ENCODE measurements at places on chromosomes 6 and 20. TPM values are rescaled to one million over a fixed set of nuclear protein-coding genes. Genes with fewer than 3 reads are reported as not detected.

- H3K4me3 ChIP-seq = no peak overlapping the region
- no peak for DNase-seq
Measured at GRCh38 chr6:36755435-36756348, 58.1 kb downstream of the RAB44 start.

DNA sequence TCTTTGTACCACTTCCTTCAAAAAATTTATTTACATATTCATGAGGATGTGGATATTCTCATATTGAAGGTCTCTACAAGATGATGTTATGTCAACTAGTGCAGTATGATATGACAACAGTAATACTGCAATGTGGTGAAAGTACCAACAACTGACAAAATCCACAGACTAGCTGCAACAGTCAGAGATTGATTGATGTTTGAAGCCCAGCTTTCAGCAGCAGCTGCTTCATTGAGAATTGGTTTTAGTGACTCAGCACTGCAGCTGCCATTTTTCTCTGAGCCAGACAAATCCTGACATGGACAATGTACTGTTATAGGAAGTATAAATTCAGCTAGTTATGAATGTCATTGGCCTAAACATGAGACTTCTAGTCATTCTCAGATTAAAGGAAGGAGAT lies 53.8 kb downstream of the PKIB start:
- H3K27me3 ChIP-seq = no peaks in the 10 kb centered on the region
- no peak overlapping the region for H3K27ac ChIP-seq
- no peak for DNase-seq
- no peak overlapping the region for H3K4me3 ChIP-seq
- no peaks in the 10 kb centered on the region for H3K4me1 ChIP-seq
- H3K36me3 ChIP-seq = no peaks in the 10 kb centered on the region

DNA sequence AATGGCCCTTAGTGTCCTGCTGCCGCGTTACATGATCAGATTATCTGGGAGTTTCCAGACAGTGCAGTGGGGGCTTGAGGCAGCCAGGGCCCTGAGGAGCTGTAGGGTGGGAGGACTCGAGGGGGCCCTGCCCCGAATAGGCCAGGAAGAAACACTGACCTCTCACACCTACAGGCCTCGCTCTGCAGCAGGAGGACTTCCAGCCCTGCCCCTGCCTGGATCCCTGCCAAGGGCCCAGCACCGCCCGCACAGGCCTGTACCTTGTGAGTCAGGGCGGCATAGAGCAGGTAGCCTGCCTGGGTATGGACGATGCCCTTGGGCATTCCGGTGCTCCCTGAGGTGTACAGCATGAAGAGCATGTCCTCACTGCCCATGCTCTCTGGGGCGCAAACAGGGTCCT lies 30.1 kb upstream of the APMAP start:
- H3K27ac ChIP-seq = no peak overlapping the region
- H3K4me1 ChIP-seq = no peaks in the 10 kb centered on the region
- no peaks in the 10 kb centered on the region for H3K27me3 ChIP-seq
- no peaks in the 10 kb centered on the region for H3K36me3 ChIP-seq
- H3K4me3 ChIP-seq = no peak overlapping the region

- no peak overlapping the region for H3K27ac ChIP-seq
- H3K36me3 ChIP-seq = no peaks in the 10 kb centered on the region
- peaks cover 14% of the 10 kb centered on the region for H3K4me1 ChIP-seq
Measured at GRCh38 chr6:3426091-3426926, 30.5 kb downstream of the SLC22A23 start.

Gene GLP1R
- not detected for total RNA-seq

Gene TRIM40
- not detected for total RNA-seq

DNA sequence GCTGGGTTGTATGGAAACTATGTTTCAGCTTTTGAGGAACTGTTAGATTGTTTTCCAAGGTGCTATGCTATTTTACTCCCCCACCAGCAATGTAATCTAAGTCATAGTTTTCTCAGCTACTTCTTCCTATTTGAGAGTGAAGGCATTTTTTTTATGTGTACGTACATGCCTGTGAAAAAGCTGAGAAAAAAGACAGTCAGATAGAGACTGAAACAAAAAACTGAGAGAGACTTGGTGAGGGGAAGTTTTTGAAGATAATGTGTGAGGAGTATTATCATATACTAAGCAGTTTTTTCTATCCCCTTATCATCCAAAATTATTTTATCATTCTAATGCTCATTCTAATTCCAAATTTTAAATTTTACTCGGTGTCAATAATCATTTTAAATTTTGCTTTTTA lies 780.0 kb downstream of the BCKDHB start:
- H3K27me3 ChIP-seq = no peaks in the 10 kb centered on the region
- no peak for DNase-seq
- no peaks in the 10 kb centered on the region for H3K4me1 ChIP-seq
- no peaks in the 10 kb centered on the region for H3K36me3 ChIP-seq
- H3K4me3 ChIP-seq = no peak overlapping the region
- H3K27ac ChIP-seq = no peak overlapping the region

DNA sequence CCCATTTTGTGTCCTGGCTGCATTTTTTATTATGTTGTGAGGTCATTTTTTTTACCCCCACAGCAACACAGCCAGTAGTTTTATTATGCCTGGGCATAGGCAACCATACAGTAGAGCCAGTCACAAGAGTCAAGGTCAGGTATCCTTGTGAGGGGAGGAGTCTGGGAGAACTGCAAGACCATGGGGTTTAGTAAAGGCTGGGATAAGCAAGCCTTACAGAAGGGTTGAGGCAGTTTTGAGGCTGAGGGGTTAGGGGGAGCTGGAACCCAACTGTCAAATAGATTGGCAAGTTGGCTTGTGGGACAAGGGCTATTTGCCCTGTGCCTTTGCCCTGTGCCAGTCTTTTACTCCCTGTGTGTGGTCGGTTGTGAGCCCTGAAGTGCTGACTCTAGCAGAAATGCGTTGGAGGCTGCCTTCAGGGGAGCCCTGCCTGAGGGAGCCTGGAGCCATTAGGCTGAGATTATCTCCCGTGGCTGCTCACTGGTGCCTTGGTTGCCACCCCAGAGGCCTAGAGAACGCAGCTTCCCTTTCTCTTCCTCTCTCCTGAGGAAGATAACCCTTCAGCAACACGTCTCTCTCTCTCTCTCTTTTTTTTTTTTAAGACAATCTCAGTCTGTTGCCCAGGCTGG lies 31.1 kb downstream of the RALY start:
- H3K27me3 ChIP-seq = no peaks in the 10 kb centered on the region
- H3K27ac ChIP-seq = no peak overlapping the region
- no peak overlapping the region for H3K4me3 ChIP-seq
- peaks cover 14% of the 10 kb centered on the region for H3K4me1 ChIP-seq

- H3K4me1 ChIP-seq = no peaks in the 10 kb centered on the region
- no peak for DNase-seq
- no peaks in the 10 kb centered on the region for H3K36me3 ChIP-seq
- H3K4me3 ChIP-seq = no peak overlapping the region
- no peak overlapping the region for H3K27ac ChIP-seq
Measured at GRCh38 chr6:110239526-110240274, 59.5 kb downstream of the CDC40 start.

DNA sequence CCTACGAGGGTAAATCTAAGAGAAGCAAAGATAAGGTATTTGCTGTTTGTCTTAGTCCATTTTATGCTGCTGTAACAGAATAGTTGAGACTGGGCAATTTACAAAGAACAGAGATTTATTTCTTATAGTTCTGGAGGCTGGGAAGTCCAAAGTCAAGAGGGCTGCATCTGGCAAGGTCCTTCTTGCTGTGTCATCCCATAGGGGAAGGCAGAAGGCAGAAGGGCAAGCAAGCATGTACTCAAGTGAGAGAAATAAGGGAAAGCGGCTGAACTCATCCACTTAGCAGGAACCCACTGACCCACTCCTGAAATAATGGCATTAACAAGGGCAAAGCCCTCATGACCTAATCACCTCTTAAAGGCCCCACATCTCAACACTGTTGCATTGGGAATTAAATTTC lies 102.7 kb downstream of the AGPAT4 start:
- H3K36me3 ChIP-seq = no peaks in the 10 kb centered on the region
- DNase-seq = no peak

DNA sequence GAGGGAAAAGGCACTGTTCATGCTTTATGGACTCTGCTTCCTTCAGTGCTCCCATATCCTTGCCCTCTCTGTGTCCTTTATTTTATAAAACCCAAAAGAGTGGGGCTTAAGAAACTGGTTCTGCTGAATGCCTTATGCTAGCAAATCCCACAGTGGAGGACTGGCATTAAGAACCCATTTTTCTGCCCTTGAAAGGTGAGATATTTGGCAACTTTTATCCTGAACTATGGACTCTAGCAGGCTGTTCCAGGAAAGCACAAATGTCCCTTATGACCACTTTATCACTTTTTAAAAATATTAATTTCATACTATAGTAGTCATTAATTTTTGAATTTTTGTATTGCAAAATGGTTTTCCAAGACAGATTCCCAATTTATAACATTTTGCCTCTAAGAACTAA lies 93.3 kb downstream of the ADAT2 start:
- DNase-seq = no peak
- H3K4me1 ChIP-seq = no peaks in the 10 kb centered on the region
- no peaks in the 10 kb centered on the region for H3K36me3 ChIP-seq
- no peak overlapping the region for H3K27ac ChIP-seq
- no peak overlapping the region for H3K4me3 ChIP-seq

Gene ADGB
- not detected for total RNA-seq

- no peak for DNase-seq
- H3K36me3 ChIP-seq = 0 out of 3 replicates have a peak, but pooled peaks cover 2% of the 10 kb centered on the region
- H3K27ac ChIP-seq = no peak overlapping the region
- no peak overlapping the region for H3K4me3 ChIP-seq
- H3K27me3 ChIP-seq = no peaks in the 10 kb centered on the region
- no peaks in the 10 kb centered on the region for H3K4me1 ChIP-seq
Measured at GRCh38 chr20:17666481-17666880, 15.6 kb downstream of the RRBP1 start.

Gene BMP2
- total RNA-seq = not detected

GRCh38 chr20:914727-915498 lies 1.2 kb downstream of the ANGPT4 start:
- H3K4me3 ChIP-seq = no peak overlapping the region
- DNase-seq = no peak
- H3K27ac ChIP-seq = no peak overlapping the region
- H3K27me3 ChIP-seq = peaks cover 42% of the 10 kb centered on the region
- H3K36me3 ChIP-seq = no peaks in the 10 kb centered on the region

DNA sequence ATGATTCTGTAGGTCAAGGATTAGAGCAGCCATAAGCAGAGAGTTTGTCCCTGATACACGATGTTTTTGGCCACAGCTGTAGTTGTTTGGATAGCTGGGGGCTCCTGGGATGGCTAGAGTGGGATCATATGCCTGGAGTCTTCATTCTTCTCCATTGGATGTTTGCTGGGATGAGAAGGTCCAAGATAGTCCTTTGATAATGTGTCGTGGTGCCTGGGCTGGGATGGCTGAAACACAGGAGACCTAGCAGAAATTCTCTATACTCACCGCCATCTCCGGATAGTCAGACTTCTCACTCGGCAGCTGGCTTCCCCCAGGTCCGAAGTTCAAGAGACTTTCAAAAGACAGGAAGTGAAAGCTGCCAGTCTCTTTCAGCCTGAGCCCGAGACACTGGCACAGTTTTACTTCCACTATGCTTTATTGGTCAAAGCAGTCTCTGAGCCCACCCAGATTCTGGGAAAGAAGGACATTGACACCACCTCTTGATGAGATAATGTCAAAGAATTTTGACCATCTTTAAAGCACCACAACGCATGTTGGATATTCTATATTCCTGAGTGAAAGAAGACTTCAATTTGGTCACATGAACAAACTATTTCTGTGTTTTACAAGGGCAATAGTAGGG lies 16.0 kb downstream of the MARCKS start:
- no peak overlapping the region for H3K27ac ChIP-seq
- H3K36me3 ChIP-seq = no peaks in the 10 kb centered on the region
- no peaks in the 10 kb centered on the region for H3K27me3 ChIP-seq
- H3K4me1 ChIP-seq = no peaks in the 10 kb centered on the region

GRCh38 chr6:139028215-139028657 lies 309 bp upstream of the ABRACL start:
- peaks cover 34% of the 10 kb centered on the region for H3K27me3 ChIP-seq
- H3K36me3 ChIP-seq = no peaks in the 10 kb centered on the region
- no peak overlapping the region for H3K27ac ChIP-seq
- DNase-seq = peak; percentile 16
- H3K4me1 ChIP-seq = peaks cover 11% of the 10 kb centered on the region
